A549 (cell line): ENCODE measurements at places on chromosomes 3 and 15.

DNA sequence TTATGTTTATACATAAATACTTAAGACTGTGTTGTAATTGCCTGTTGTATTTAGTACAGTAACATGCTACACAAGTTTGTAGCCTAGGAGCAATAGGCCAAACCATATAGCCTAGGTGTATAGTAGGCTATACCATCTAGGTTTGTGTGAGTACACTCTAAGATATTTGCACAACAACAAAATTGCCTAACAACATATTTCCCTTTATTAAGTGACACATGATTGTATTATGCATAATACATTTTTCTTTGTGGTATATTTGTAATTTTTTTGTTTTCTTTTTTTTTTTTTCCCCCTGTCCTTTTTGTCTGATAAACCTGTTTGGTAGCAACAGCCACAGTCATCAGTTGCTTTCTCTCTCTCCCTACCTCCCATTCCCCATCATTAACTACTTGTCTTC, 945.6 kb downstream of the ZPLD1 start:
- no peak for DNase-seq

DNA sequence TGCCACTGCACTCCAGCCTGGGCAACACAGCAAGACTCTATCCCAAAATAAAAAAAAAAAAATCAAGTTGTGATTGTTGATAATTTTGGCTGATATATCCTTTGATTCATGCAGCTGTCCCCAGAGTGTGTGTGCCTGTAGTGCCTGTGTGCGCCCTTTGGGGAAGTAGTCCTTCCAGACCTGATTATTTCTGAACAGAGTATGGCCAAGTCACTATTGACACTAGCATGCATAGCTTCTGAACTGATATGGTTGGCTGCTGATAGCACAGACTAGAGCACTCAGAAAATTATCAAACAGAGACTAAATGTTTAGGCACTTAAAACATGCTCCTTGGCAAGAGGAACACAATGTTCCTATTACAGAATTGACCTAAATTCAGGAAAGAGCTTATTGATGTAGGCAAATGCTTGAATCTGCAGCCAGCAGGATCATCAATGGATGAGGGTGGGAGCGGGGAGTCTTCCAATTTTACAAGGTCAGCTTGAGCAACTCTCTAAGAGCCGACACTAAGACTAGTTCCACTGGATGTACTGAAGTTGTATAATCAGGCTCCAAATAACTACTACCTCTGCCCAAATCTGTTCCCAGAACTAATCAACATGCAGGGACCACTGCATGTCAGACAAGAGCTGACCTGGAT, 17.7 kb upstream of the PTPN9 start:
- DNase-seq: no peak

- DNase-seq: no peak
Measured at GRCh38 chr3:88112289-88112688, 37.5 kb upstream of the C3orf38 start.

DNA sequence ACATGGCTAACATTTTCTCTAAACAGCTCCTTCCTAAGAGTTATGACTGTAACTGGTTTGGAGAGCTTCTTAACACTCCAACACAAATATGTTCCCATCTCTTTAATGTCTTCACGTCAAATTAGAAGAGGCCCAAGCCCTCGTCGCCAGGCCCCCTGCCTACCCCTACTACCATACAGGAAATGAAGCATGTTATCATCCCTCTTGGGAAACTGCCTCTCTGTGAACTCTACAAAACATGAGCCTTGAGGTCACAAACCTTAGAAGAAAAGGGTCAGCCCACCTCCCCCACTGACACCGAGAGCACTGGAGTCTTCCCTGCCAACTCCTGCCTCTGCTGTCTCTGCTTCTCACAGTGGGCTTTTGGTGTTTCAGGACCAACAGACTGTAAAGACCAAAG, 243.1 kb upstream of the STT3B start:
- DNase-seq: no peak

DNA sequence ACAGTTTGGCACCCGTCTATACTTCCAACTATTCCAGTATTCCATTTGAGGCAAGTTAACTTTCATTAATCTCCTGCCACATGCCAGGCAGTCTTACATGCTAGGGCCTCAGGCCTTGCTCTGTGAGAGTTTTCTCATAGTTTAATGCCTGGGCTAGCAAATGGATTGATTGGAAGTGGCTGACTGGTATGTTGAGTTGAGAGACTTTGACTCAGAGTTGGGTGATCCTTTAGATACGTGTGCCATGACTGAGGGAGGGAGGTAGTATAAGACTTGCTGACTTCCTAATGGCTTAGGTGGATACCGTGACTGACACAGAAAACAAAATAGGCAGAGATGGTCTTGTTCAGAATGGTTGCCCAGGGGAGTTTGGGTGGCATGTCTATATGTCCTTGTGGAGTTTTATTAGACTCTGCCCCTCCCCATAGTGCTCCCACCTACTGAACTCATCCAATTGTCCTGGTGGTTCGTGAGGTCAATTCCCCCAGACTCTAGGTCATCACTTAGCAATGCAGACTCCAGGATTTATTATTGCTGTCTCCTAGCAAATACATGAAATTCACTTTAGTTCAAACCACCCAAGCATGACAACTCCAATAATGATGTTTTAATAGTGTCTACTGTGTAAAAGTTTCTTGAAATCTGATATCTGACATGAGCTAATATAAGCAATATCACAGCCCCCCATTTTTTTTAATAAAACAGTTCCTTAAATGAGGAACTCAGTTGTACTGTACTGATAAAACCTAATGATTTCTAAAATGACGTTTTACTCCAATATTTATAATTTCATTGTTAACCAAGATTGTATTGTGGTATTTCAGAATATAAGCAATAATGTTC, 413.9 kb upstream of the MDFIC2 start:
- no peak for DNase-seq

DNA sequence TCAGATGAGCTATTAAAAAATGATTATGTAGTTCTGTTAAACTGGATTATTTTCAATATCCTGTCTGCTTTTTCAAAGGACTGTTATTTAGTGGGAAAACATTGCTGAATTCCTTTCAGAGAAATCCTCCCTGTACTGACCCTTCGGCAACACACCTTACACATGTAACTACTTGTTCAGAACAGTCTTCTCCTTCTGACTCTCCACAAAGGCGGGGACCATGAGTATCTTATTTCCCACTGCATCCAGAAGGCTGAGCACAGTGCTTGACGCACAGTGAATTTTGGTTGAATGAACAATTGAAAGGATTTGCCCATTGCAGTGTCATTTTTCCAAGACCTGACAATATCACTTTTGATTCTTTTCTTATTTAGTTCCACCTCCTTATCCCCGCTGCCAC, 23.1 kb upstream of the CFAP161 start:
- DNase-seq: no peak

- DNase-seq: no peak
Measured at GRCh38 chr3:118531816-118532215, 502.8 kb downstream of the IGSF11 start.

DNA sequence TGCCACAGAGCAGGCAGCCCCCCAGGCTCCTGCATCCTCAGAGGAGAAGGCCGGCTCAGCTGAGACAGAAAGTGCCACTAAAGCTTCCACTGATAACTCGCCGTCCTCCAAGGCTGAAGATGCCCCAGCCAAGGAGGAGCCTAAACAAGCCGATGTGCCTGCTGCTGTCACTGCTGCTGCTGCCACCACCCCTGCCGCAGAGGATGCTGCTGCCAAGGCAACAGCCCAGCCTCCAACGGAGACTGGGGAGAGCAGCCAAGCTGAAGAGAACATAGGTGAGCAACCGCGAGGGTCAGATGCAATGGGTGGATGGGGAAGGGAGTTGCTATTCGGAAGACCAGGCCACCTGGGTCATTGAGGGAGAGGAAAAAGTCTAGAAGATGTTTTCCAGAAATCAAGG, 53.0 kb downstream of the GAP43 start:
- no peak for DNase-seq
